ENCODE measurements at places on chromosomes 11 and 22.

- no peak for DNase-seq
Observed at GRCh38 chr11:21615955-21616371, 576.9 kb upstream of the ANO5 start.

- no peak for DNase-seq
Observed at GRCh38 chr11:128180441-128181087, 406.8 kb downstream of the ETS1 start.

- no peak for DNase-seq
Observed at GRCh38 chr11:16669799-16670415, 68.5 kb upstream of the C11orf58 start.

GRCh38 chr11:34706709-34707461 lies 86.0 kb downstream of the EHF start:
- DNase-seq = no peak

DNA sequence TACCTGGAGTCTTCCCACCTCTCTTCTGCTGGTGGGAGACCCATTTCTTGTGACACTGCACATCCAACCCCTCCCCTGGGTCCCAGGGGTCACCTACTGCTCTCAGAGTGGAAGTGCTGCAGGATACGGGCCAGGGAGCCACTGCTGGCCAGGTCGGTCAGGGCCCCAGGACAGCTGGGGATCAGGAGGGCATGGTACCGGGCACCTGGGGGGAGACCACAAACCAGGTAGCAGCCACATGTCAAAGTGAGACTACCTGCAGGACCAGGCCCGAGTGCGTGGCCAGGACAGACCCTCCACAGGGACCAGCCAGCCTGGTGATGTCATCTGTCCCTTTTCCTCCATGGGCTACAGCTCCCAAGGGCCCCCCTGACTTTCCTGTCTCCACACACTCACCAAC lies 3.9 kb downstream of the GATD1 start:
- DNase-seq = no peak

DNA sequence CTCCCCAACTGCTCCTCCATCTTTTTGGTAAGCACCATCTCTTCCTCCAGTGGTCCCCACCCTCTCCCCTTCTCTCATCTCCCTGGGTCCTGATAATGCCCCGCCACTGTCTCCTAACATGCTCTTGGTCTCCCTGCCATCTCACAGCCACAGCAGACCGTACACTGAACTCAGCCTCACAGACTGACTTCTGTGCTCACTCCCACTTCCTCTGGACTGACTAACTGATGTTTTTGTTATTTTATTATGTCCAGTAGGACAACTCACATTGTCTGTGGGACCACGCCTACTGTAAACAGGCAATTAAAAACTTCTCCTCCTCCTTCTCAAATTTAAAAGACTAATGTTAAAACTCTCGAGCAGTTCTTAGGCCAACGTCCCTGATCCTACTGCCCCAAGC lies 2.6 kb upstream of the GNAZ start:
- no peak for DNase-seq

DNA sequence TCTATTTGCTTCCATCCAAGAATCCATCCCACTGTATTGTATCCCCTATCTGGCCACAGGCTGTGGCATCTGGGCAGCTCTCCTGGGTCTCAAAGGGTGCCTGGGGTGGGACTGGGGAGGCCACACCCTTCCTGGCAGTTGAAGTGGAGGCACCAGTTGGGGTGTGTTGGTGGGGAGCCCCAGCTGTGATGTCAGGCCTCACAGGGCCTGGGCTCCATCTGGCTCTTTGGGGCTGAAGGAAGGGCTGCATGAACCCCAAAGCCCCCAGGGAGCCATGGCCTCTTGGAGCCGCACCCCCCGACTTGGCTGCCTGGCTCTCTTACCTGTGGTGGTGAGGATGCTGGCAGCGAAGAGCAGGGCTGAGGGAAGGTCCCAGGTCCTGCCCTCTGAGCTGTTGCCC lies 469 bp downstream of the KCNK7 start:
- no peak for DNase-seq

- peak; percentile 35 for DNase-seq
Observed at GRCh38 chr22:36977401-36977861, 41.8 kb downstream of the TST start.

DNA sequence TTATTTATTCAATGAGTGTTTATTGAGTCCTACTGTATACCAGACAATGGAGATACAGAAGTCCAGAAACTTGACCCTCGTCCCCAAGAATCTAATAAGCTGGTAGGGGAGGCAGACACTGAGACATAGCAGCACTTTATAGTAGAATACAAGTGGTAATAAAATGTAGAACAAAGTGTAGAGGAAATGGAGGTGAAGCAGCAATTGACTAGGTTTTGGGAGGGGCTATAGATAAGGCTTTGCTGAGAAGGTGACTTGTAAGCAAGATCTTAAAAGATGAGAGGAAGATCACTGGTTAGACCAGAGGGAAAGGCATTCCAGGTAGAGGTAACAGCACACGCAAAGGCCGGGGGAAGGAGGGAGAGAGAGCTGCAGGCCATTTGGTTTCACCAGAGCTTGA lies 57.3 kb downstream of the ZBTB16 start:
- DNase-seq = no peak

GRCh38 chr22:23481369-23481768 lies 98.7 kb downstream of the IGLL1 start:
- DNase-seq = no peak

DNA sequence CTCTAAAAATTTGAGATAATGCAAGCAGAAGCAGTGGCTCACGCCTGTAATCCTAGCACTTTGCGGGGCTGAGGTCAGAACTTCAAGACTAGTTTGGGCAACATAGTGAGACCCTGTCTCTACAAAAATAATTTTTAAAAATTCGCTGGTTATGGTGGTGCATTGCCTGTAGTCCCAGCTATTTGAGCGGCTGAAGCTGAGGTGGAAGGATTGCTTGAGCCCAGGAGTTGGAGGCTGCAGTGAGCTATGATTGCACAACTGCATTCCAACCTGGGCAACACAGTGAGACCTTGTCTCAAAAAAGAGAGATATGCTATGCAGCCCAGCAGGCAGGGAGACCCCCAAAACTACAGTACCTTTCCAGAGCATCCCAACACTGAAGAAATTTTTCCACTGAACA lies 2.3 kb downstream of the CTSC start:
- no peak for DNase-seq

DNA sequence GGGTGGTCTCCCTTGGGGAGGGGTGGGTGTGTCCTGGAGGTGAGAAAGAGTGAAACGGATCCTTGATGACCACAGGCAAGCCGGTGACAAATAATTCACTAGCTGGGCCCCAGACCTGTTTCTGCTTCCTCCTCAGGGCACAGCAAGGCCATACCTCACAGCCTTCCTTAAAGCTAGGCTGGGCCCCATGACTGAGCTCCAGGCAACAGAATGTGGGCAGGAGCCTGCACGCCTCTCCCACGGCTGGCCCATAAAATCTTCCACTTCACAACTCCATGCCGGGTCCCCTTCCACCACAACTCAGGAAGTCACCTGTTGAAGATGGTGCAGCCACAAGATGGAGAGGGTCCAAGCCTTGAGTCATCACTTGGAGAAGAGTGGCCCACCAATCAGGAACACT lies 23.9 kb downstream of the SLC22A12 start:
- no peak for DNase-seq

DNA sequence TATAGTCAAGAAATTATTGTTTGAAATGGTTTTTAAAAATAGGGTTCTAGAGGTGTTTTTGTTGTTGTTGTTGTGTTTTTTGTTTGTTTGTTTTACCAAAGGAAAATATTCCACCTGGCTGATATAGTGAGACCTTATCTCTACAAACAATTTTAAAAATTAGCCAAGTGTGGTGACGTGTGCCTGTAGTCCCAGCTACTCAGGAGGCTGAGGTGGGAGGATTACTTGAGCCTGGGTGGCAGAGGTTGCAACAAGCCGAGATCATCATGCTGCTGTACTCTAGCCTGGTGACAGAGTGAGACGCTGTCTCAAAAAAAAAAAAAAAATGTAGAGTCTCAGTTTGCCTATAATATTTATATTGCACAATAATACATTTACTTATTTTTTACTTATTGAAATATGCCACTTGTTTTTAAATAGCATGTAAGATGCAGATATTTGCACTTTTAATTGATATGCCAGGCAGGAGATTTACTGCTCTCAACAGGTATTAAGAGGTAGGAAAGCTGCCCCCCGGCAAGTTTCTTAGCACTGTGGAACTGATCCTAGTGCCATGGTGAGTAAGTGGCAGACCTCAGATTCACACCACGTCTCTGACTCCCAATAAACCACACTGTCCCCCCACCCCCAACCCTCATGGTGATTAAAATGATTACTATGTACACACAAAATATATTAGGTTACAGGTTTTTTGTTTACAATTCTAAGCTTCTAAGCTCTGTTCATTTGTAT lies 157.4 kb downstream of the TEAD1 start:
- DNase-seq = no peak
